ENCODE measurements at places on chromosomes 2 and 18. TPM values are rescaled to one million over a fixed set of nuclear protein-coding genes. Genes with fewer than 3 reads are reported as not detected.

Gene PLB1
- total RNA-seq = 5.6 TPM

Gene DPP10
- total RNA-seq = 0.32 TPM

Gene TBR1
- total RNA-seq = not detected

Gene WBP1
- total RNA-seq = 58.0 TPM

Gene LYPD1
- 1.9 TPM for total RNA-seq

GRCh38 chr2:181462033-181462432 is 4.8 kb downstream of the ITGA4 start:
- DNase-seq = no peak

- DNase-seq = no peak
Measured at GRCh38 chr2:16763056-16763455, 97.4 kb upstream of the CYRIA start.

DNA sequence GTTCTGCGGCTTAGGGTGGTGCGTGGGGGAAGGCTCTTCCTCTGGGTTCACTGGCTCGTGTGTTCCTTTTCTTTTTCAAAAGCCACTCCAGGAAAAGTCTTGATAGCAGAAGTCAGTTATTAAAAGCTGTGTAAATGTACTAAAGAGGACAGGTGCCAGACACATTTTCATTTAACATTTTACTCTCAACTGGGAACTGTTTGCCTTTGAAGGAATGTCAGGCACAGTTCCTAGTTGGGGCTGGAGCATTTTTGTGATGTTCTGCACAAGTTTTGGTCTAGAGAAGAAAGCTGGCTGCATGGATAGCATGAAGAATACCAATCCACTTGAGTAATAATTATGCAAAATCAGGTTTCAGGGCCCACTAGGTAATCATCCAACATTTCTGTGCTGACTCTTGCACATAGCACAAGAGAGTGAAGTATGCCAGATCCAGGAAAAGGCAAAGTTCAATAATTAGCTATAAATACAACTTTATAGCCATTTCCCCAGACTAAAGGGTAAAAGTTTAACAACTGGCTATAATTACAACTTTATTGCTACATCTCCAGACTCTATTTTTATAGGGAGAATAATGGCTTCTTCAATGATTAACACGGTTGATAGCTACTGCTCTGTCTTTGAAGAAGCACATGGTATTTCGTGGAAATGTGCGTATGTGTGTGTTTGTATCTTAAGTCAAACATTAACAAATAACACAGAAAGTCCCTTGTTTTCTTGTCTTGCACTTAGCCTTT is 16.2 kb downstream of the SCYGR8 start:
- DNase-seq = no peak

DNA sequence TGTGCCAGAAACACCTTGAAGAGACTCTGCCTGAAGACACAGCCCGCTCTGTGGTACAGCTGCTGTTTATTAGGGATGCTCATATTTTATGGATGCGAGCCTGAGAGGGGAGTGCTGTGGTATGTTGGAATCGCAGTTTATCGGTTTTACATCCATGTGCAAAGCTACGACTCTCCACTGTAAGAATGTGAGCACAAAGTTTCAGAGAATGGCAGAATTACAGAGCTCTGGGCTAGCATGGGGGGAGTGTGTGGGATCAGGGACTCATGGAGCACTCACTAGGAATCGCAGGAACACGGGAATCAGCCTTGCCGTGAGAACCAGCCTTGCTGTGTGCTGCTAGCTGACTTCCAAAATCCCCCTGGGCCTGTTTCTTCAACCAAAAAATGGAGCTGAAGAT is 199.9 kb downstream of the RNF144A start:
- no peak for DNase-seq

DNA sequence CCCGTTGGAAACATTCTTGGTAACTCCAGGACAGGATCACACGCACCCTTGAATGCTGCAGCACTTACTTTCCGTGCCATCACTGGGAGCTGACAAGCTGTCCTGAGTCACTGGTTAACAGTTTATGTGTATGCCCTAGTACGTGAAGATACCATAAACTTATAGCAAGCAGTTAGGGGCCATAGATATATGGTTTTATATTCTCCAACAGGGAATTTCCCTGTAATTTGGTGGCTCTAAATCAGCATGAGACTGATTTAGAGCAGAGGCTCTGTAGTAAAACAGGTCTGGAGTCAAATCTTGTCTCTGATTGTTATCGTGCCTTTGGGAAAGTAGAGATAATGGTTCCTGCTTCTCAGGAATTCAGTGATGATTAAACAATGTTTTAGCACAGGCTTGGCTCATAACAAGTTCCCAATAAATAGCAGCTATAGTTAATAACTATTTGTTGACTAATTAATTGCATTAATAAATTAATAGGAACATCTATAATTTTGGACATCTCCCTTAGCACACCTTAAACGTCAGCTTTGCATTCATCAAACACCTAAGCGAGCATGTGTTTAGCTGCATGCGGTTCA is 215.2 kb downstream of the VAPA start:
- DNase-seq = no peak

DNA sequence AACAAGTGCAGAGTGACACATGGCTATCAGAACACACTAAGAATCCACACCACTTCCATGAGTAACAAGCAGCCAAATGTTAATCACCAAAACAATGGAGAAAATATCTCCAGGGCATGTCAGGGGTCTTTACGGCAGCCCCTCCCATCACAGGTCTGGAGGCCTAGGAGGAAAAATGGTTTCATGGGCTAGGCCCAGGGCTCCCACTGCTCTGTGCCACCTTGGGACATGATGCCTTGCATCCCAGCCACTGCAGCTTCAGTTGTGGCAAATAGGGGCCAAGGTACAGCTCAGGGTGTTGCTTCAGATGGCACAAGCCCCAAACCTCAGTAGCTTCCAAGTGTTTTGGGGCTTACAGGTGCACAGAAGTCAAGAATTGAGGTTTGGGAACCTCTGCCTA is 66.6 kb downstream of the NEURL3 start:
- no peak for DNase-seq

DNA sequence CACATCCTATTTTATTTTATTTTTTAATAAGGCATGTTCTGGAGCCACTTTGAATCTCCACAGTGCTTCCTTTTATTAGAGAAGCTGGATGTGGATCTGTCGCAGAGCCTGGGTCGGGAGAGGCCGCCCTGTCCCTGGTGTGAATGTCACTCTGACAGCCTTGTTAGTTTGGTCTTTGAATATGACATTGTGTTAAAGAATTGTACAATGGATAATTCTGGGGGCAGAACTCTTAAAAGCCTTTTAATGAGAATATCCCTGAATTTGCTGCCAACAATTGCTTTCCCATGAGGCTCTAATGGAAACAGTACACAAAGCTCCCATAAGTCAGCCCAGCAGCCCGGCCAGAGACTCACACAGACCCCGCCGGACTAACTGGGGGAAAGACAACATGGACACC is 82.4 kb downstream of the MTCL1 start:
- DNase-seq = no peak
